GM23248 (cell line): ENCODE measurements at places on chromosomes 4 and X.

- DNase-seq: peak; percentile 93
- peaks cover 61% of the 10 kb centered on the region for H3K4me1 ChIP-seq
- no peaks in the 10 kb centered on the region for H3K36me3 ChIP-seq
- H3K27ac ChIP-seq: peak overlapping the region; percentile 91
- H3K27me3 ChIP-seq: no peaks in the 10 kb centered on the region
These were observed 142.4 kb downstream of the TSPAN5 start for GRCh38 chr4:98516042-98516440.

DNA sequence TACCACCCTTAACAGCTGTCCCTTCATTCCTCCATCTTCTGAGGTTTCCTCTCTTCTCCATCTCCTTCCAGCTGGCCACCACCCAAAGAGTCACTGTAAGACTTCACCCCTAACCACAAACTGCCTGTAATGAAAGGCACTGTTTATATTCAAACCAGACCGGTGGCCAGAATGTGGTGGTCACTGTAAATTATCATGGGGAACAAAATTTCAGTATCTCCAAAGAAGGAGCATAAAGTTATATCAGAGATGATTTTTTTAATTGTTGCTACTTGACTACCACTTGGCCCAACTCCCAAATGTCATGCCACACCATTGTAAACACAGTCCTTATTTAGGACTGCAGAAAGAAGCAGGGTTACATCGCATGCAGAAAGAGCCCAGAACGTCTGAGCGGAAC, 44.8 kb downstream of the SMARCA1 start:
- H3K4me3 ChIP-seq: no peak overlapping the region
- H3K36me3 ChIP-seq: no peaks in the 10 kb centered on the region; the same call in 1 of the 2 replicates
- H3K4me1 ChIP-seq: peaks cover 5% of the 10 kb centered on the region; the same call in 1 of the 2 replicates
- no peaks in the 10 kb centered on the region for H3K27me3 ChIP-seq

GRCh38 chr4:185729391-185729804, 82.6 kb downstream of the SORBS2 start:
- no peak overlapping the region for H3K4me3 ChIP-seq
- 0 out of 2 replicates have a peak, but pooled peaks cover 27% of the 10 kb centered on the region for H3K27me3 ChIP-seq
- H3K36me3 ChIP-seq: no peaks in the 10 kb centered on the region
- no peak for DNase-seq

- H3K4me3 ChIP-seq: no peak overlapping the region
- H3K27me3 ChIP-seq: no peaks in the 10 kb centered on the region
- no peak overlapping the region for H3K27ac ChIP-seq
- DNase-seq: no peak
These were observed 73.4 kb upstream of the EDNRA start for GRCh38 chr4:147407261-147408045.

GRCh38 chr4:111986095-111986494, 159.2 kb upstream of the FAM241A start:
- no peak for DNase-seq
- H3K4me1 ChIP-seq: no peaks in the 10 kb centered on the region
- no peaks in the 10 kb centered on the region for H3K36me3 ChIP-seq
- H3K4me3 ChIP-seq: no peak overlapping the region
- no peaks in the 10 kb centered on the region for H3K27me3 ChIP-seq

DNA sequence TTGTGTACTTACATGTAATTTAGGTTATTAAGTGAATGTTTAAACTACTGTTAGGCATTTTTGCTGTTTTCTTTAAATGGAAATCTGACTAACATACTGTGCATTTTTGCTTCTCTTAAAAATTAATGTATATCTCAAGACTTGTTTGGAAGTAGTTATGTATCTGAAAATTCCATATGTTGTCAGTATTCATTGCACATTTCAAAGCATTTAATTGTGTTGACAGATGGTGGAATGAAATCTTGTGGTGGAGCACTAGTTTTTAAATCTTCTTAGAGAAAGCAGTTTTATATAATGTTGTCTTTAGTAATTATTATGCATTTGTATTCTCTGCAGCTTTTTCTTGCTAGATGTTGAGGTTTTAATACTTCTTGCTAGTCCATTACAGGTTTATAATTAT, 71.5 kb upstream of the MSANTD1 start:
- no peak overlapping the region for H3K27ac ChIP-seq
- no peaks in the 10 kb centered on the region for H3K27me3 ChIP-seq
- DNase-seq: no peak
- no peak overlapping the region for H3K4me3 ChIP-seq
- H3K4me1 ChIP-seq: no peaks in the 10 kb centered on the region

- no peak overlapping the region for H3K4me3 ChIP-seq
- no peaks in the 10 kb centered on the region for H3K36me3 ChIP-seq
- DNase-seq: no peak
- H3K27ac ChIP-seq: no peak overlapping the region
- no peaks in the 10 kb centered on the region for H3K4me1 ChIP-seq
These were observed 36.1 kb downstream of the CPLX1 start for GRCh38 chr4:789571-790465.

GRCh38 chr4:76831711-76832373, 66.1 kb downstream of the SOWAHB start:
- H3K36me3 ChIP-seq: no peaks in the 10 kb centered on the region
- peaks cover 13% of the 10 kb centered on the region for H3K4me1 ChIP-seq
- peak overlapping the region; percentile 61; the same call in 1 of the 2 replicates for H3K27ac ChIP-seq

- peak; percentile 50 for DNase-seq
- no peaks in the 10 kb centered on the region for H3K36me3 ChIP-seq
- no peaks in the 10 kb centered on the region for H3K27me3 ChIP-seq
- peak overlapping the region; percentile 29; the same call in 1 of the 2 replicates for H3K4me3 ChIP-seq
- peaks cover 19% of the 10 kb centered on the region; the same call in 1 of the 2 replicates for H3K4me1 ChIP-seq
- peak overlapping the region; percentile 45 for H3K27ac ChIP-seq
These were observed 5.6 kb downstream of the NYX start for GRCh38 chrX:41452565-41453356.

DNA sequence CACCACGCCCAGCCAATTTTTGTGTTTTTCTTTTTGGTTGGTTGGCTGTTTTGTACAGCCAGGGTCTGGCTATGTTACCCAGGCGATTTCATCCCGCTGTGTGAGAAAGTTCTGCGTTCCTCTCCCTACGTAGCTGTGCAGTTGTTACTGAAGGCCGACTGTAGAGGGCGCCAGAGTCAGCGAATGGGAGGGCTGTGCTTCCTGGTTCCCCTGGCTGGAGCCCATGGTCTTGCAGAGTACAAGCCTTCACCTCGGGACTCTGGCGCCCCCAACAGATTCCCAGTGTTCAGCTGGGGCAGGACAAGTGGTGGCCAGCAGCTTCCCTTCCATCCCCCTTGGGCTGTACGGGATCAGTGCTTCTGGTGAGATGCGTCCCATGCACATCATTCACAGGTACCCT, 5.6 kb upstream of the CT45A1 start:
- peak; percentile 23 for DNase-seq
- H3K27me3 ChIP-seq: no peaks in the 10 kb centered on the region
- H3K4me3 ChIP-seq: no peak overlapping the region
- H3K27ac ChIP-seq: no peak overlapping the region

GRCh38 chr4:68299492-68300457, 50.1 kb downstream of the YTHDC1 start:
- no peak overlapping the region for H3K4me3 ChIP-seq
- H3K36me3 ChIP-seq: no peaks in the 10 kb centered on the region
- no peaks in the 10 kb centered on the region; the same call in 1 of the 2 replicates for H3K27me3 ChIP-seq
- DNase-seq: no peak

DNA sequence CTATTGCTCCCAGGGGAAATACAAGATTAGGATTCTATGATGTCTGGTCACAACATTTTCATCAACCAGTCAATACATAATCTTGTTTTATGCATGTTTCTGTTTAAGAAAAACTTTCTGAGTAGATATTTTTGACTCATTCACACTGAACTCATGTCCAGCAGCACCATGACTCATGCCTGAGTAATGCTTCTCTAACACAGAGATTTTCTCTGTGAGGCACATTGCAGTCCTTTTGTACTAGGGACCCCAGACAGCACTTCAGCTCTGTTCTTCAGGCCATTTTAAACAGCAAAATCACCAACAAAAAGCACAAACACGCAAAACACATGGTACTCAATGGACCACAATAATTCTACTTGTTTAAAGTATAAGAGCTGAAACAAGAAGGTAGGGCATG, 83.6 kb downstream of the MXRA5 start:
- DNase-seq: peak; percentile 87
- no peaks in the 10 kb centered on the region for H3K27me3 ChIP-seq
- peak overlapping the region; percentile 80 for H3K27ac ChIP-seq
- H3K4me3 ChIP-seq: 0 out of 2 replicates have a peak overlapping the region, but pooled peaks have one; percentile 32
- peaks cover 13% of the 10 kb centered on the region for H3K4me1 ChIP-seq
- no peaks in the 10 kb centered on the region for H3K36me3 ChIP-seq

DNA sequence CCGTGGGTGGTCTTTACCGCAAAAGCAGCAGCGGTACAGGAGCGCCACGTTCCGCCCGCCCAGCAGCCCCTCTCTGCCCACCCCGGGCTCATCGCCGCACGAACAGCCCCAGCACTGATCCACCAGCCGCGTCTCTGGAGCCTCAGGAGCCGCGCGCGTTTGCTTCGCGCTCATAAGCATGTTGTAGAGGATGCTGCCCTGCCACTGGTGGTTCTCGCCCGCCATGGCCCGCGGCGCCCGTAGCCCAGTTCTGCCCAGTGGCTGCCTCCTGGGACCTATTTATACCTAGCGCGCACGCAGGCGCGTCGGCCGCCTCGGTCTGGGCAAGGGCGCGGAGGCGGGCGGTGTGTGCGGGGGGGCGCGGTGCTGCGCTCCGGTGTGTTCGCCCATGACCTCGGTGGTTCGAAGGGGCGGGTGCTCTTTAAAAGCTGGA, at the start of gene NR0B1:
TSS of gene NR0B1 (minus strand) at position 252 of the 433 bp plus-strand sequence. CDS start at position 225, 27 bp downstream.
- no peak within 1 kb of the TSS for H3K27ac ChIP-seq
- H3K36me3 ChIP-seq: no peaks in the 10 kb centered on the region
- H3K4me1 ChIP-seq: no peaks in the 10 kb centered on the region
- peak within 1 kb of the TSS; percentile 54 for H3K4me3 ChIP-seq
- DNase-seq: peak; percentile 31

- H3K4me3 ChIP-seq: no peak overlapping the region
- H3K4me1 ChIP-seq: no peaks in the 10 kb centered on the region
- no peaks in the 10 kb centered on the region for H3K27me3 ChIP-seq
- DNase-seq: no peak
- no peaks in the 10 kb centered on the region for H3K36me3 ChIP-seq
- H3K27ac ChIP-seq: no peak overlapping the region
These were observed 516.9 kb downstream of the PDHA2 start for GRCh38 chr4:96356591-96357370.

GRCh38 chr4:36333303-36333877, 52.0 kb downstream of the DTHD1 start:
- H3K4me3 ChIP-seq: no peak overlapping the region
- H3K36me3 ChIP-seq: no peaks in the 10 kb centered on the region
- DNase-seq: no peak
- H3K4me1 ChIP-seq: no peaks in the 10 kb centered on the region
- H3K27me3 ChIP-seq: no peaks in the 10 kb centered on the region
- no peak overlapping the region for H3K27ac ChIP-seq

- H3K36me3 ChIP-seq: no peaks in the 10 kb centered on the region
- no peaks in the 10 kb centered on the region for H3K27me3 ChIP-seq
- no peaks in the 10 kb centered on the region for H3K4me1 ChIP-seq
These were observed 73.2 kb upstream of the ITM2A start for GRCh38 chrX:79440336-79440735.

- no peak overlapping the region for H3K27ac ChIP-seq
- H3K27me3 ChIP-seq: no peaks in the 10 kb centered on the region
- no peak overlapping the region for H3K4me3 ChIP-seq
- DNase-seq: no peak
- no peaks in the 10 kb centered on the region for H3K4me1 ChIP-seq
- H3K36me3 ChIP-seq: no peaks in the 10 kb centered on the region
These were observed 184.0 kb upstream of the FSTL5 start for GRCh38 chr4:162347842-162348213.

- no peak overlapping the region for H3K27ac ChIP-seq
- H3K36me3 ChIP-seq: no peaks in the 10 kb centered on the region
- no peaks in the 10 kb centered on the region for H3K4me1 ChIP-seq
- peaks cover 9% of the 10 kb centered on the region; the same call in 1 of the 2 replicates for H3K27me3 ChIP-seq
- no peak overlapping the region for H3K4me3 ChIP-seq
These were observed 106.2 kb downstream of the CCNG2 start for GRCh38 chr4:77263247-77263646.

DNA sequence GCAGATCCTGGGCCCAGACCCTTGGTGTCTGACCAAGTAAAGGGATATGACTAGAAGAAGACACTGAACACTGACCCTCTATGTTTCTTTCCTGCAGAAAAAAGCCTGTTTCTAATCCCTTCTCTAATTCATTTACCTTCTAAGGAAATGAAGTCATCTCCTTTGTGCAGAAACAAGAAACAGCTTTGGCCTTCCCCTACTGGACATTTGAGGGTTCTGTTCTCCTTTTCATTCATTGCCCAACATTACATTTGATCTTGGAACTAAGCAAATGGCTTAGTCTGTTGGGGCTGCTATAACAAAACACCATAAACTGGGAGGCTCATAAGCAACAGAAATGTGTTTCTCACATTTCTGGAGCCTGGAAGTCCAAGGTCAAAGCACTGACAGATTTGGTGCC, 20.0 kb downstream of the HCCS start:
- H3K4me3 ChIP-seq: no peak overlapping the region
- H3K36me3 ChIP-seq: no peaks in the 10 kb centered on the region
- H3K27me3 ChIP-seq: no peaks in the 10 kb centered on the region

DNA sequence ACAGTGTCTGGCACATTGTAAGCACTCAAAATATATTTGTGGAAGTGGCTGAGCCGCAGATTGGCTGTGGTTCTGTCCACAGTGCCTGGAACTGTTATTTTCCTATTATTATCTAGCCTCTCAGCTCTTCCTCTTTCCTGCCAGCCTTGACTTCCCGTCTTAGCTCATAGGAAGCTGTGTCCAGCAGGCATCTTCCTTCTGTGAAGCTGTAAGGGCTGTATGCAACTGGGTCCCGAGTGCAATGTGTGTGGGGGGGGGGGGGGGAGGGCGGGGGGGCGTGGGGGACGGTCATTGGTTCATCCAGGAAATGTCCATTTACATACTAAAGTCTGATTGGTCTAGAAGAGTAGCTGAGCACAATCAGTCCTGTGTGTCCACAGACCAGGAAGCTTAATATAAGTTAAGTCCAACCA, 210.7 kb downstream of the PDGFRA start:
- no peaks in the 10 kb centered on the region for H3K36me3 ChIP-seq
- H3K4me1 ChIP-seq: no peaks in the 10 kb centered on the region; the same call in 1 of the 2 replicates
- H3K27ac ChIP-seq: no peak overlapping the region
- H3K27me3 ChIP-seq: no peaks in the 10 kb centered on the region
- peak overlapping the region; percentile 59 for H3K4me3 ChIP-seq
- DNase-seq: peak; percentile 71

DNA sequence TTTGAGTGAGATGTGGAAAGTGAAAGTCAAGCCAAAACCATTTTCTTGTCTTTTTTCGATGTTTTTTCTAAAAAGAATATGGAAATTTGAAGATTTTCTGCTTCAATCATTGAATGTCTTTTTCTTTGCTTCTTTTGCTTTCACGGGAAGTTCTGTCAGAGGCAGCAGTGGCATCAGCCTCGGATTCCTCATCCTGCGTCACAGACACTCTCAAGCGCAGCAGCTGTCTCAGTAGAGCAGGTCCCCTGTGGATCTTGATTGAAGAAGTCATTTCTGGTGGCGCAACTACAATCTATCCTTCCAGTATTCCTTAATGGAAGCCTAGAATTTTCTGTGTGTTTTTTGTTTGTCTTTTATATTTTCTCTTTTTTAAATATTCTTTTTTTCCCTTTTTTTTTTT, 52.7 kb upstream of the NEIL3 start:
- H3K27ac ChIP-seq: no peak overlapping the region
- no peak overlapping the region for H3K4me3 ChIP-seq
- H3K36me3 ChIP-seq: no peaks in the 10 kb centered on the region
- no peak for DNase-seq
- H3K27me3 ChIP-seq: no peaks in the 10 kb centered on the region
- H3K4me1 ChIP-seq: no peaks in the 10 kb centered on the region
